CD8-positive, alpha-beta memory T cell (primary cell): ENCODE measurements at places on chromosomes 12 and 14. TPM values are rescaled to one million over a fixed set of nuclear protein-coding genes. Genes with fewer than 3 reads are reported as not detected.
A peak's percentile ranks its signal among the peaks of the same experiment; 100 is the strongest.

DNA sequence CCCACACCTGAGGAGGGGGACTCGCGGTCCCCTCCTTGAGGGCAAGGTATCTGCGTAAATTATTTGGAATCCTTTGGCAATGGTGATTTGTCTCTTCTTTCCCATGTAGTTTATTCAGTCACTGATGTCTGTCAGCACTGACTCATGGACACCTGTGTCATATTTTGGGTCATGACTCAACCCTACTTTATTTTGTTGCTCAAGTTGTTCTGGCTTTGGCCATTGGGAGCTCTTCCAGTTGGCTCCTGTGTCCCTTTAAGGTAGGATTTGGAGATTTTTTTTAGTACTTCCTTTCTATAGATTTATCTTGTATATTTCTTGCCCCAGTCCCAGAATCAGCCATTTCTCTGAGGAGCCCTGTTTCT is 47.4 kb upstream of the C14orf180 start:
- no peak for DNase-seq

- DNase-seq: peak; percentile 86
These were observed 36.9 kb downstream of the BCL11B start for GRCh38 chr14:99234961-99235571.

GRCh38 chr14:70203686-70204085 is 14.9 kb upstream of the SLC8A3 start:
- no peak for DNase-seq

DNA sequence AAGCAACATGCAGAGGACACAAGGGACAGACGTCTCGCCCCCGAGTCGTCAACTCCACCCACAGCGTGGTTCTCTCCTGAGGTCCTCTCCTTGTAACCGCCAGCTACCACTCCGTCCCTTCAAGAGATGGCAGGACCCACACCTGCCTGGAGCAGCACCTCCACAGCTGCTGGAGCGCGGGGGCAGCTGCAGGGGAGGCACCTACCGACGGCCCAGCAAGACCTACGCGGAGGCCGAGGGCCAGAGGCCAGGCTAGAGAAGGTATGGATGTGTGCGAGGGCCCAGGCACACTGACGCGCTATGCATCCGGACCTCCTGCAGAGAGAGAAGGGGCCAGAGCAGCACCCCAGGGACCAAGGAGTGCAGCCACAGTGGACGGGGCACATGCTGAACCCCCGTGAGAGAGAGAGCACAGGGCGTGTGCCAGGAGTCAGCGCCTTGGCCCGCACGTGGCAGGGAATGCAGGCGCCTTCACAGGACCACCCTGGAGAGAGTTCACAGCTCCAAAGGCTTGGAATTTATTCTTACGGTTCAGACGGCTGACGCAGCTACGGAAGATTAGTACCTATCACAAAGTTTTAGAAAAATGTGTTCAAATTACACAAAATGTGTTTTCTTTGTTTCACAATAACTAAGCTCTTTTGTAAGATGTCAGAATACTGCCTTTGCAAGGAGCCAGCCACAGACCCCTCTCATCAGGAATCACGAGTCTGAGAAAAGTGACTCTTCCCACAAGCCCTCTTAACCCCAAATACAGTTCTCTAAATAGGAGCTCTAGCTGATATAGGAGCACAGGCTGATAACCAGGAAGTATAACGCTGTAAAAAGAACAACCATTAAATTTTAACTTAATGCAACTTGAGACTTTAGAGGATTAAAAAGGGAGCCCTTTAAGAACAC is 36.8 kb downstream of the CDC42BPB start:
- DNase-seq: no peak

DNA sequence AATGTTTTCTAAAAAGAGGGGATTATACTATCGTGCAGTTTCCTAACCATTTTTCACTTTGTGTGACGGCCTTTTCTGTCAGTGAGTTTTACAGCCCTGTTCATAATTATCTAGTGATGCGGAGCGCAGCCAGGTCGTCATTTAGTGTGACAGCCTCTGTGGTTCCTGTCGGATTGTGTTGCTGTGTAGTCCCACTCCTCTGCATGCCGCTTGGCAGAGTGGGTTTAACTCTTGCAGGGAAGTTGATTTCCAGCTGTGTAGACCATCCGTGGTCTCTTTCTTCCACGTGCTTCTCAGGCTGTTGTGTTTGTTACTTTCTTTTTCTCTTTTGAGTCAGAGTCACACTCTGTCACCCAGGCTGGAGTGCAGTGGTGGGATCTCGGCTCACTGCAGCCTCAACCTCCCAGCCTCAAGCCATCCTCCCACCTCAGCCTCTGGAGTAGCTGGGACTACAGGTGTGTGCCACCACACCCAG is 8.6 kb downstream of the RAN start:
- no peak for DNase-seq

The LHX5 gene
- polyA plus RNA-seq: not detected

The SLC10A1 gene
- polyA plus RNA-seq: not detected
